ENCODE measurements at places on chromosomes 6 and 20. TPM values are rescaled to one million over a fixed set of nuclear protein-coding genes. Genes with fewer than 3 reads are reported as not detected.

- no peaks in the 10 kb centered on the region for H3K36me3 ChIP-seq
- no peak for DNase-seq
- no peak within 1 kb of the TSS for H3K27ac ChIP-seq
- peak within 1 kb of the TSS; percentile 80 for H3K4me3 ChIP-seq
- H3K27me3 ChIP-seq, result peaks cover 18% of the 10 kb centered on the region
Measured at GRCh38 chr6:136921936-136922684, at the start of gene SLC35D3. TSS of gene SLC35D3 (plus strand) at chr6:136922301. CDS start at chr6:136922429, 128 bp downstream.

- peak overlapping the region; percentile 95 for H3K27ac ChIP-seq
- DNase-seq, result peak; percentile 78
- peaks cover 8% of the 10 kb centered on the region for H3K27me3 ChIP-seq
Measured at GRCh38 chr6:158231551-158232315, 63.6 kb downstream of the GTF2H5 start.

GRCh38 chr6:107786709-107787588 lies 37.2 kb downstream of the SCML4 start:
- peak overlapping the region; percentile 83 for H3K4me3 ChIP-seq
- peaks cover 1% of the 10 kb centered on the region for H3K36me3 ChIP-seq
- DNase-seq, result peak; percentile 42
- peaks cover 74% of the 10 kb centered on the region for H3K4me1 ChIP-seq
- H3K27ac ChIP-seq, result peak overlapping the region; percentile 86

- H3K4me1 ChIP-seq, result no peaks in the 10 kb centered on the region
- no peak for DNase-seq
- H3K27ac ChIP-seq, result no peak overlapping the region
- no peaks in the 10 kb centered on the region for H3K36me3 ChIP-seq
Measured at GRCh38 chr6:82348130-82348529, 15.5 kb upstream of the TPBG start.

The GCLC gene
- polyA plus RNA-seq, result 26.1 TPM

The SLC17A2 gene
- polyA plus RNA-seq, result not detected

The NOX3 gene
- not detected for polyA plus RNA-seq

The DDX43 gene
- polyA plus RNA-seq, result 1.1 TPM

Data from immature natural killer cell (primary cell).